ENCODE measurements at places on chromosomes 2 and 18.

DNA sequence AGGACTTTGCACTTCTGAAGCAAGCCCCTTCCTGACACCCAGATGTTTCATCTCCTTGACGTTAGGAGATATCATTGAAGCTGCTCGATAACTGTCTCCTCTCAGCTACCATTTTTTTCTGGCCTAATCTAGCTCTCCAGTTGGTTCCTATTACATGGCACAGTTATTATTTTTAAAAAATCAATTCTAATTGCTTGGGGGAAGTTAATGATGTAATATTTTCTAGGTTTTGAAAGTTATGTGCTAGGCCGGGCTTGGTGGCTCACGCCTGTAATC is 22.5 kb upstream of the RAB31 start:
- no peak for DNase-seq

- DNase-seq: no peak
Measured at GRCh38 chr2:39123436-39123999, 2.7 kb upstream of the SOS1 start.

DNA sequence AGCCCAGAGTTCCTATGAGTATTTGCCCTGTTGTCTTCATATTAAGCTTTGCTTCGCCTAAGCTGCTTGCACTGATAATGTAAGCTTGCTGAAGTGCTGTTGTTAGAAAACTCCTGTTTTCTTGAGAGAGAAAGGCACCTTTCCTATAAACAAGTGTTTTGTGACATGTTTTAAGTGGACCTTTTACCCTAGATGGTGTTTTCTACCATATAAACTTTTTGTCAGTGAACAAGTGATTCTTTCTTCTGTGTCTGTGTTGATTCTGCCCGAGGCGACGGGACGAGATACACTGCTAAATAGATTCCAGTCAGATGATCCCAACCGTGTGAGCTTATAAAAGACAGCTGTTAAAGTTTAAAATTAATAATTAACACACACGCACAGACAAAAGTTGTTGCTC is 24.1 kb downstream of the CABLES1 start:
- DNase-seq: peak; percentile 66

DNA sequence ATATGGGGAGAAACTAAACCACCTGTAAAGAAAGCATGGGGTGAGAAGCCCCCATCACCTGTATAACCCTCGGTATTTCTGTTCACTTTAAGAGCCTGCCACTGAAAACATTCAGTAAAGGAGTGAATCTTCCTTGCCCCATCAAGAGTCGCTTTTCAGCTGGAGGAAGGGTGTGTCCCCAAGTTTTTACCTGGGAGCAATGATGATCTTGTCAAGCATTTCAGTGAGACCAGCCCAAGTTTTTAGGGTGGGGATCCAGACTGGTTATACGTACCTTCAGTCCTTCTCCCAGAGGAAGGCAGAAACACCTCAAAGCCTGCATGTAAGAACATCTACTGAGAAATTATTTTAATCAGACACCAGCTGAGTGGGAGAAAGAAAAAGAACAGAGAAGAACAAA is at the start of gene DSG1:
DSG1 (plus strand) TSS at position 301 of the 400 bp plus-strand sequence. CDS start 141 bp downstream, outside the sequence.
- DNase-seq: no peak

GRCh38 chr2:191803007-191803406 is 43.9 kb downstream of the CAVIN2 start:
- no peak for DNase-seq

All from kidney glomerular epithelial cell (primary cell).